Melanocyte of skin (primary cell): ENCODE measurements at places on chromosomes 4 and X. TPM values are rescaled to one million over a fixed set of nuclear protein-coding genes. Genes with fewer than 3 reads are reported as not detected.

SNX12 gene
- 65.6 and 74.3 TPM in 2 replicates for total RNA-seq

UGT2A2 gene
- total RNA-seq: not detected in 2 replicates

BMPR1B gene
- 6.5 and 6.9 TPM in 2 replicates for total RNA-seq

GPM6B gene
- 87.9 and 124 TPM in 2 replicates for total RNA-seq

MAGEA4 gene
- not detected in 2 replicates for total RNA-seq

NOX1 gene
- not detected in 2 replicates for total RNA-seq

CACNA1F gene
- total RNA-seq: not detected in 2 replicates

RNF212 gene
- total RNA-seq: 0.34 TPM in 1 of 2 replicates, not detected in the other

TMPRSS11F gene
- total RNA-seq: not detected in 2 replicates

AWAT2 gene
- total RNA-seq: not detected in 2 replicates

SOX3 gene
- total RNA-seq: not detected in 2 replicates

TLL1 gene
- 0.15 TPM in 1 of 2 replicates, not detected in the other for total RNA-seq

PRR32 gene
- not detected in 2 replicates for total RNA-seq

NR0B1 gene
- total RNA-seq: 1.0 and 2.2 TPM in 2 replicates

LEF1 gene
- 99.6 and 151 TPM in 2 replicates for total RNA-seq

GPRASP1 gene
- 1.0 and 1.5 TPM in 2 replicates for total RNA-seq

ARSJ gene
- 1.7 and 4.3 TPM in 2 replicates for total RNA-seq
